ENCODE measurements at places on chromosomes 6 and 20.

- DNase-seq: no peak
These were observed 1.1 kb upstream of the NECAB3 start for GRCh38 chr20:33675136-33675959.

GRCh38 chr6:39495640-39496039 is 173.1 kb upstream of the KCNK16 start:
- DNase-seq: no peak

- no peak for DNase-seq
These were observed 250.8 kb upstream of the HTR1E start for GRCh38 chr6:86686496-86686895.

GRCh38 chr6:14987490-14987889 is 258.4 kb upstream of the JARID2 start:
- DNase-seq: no peak

DNA sequence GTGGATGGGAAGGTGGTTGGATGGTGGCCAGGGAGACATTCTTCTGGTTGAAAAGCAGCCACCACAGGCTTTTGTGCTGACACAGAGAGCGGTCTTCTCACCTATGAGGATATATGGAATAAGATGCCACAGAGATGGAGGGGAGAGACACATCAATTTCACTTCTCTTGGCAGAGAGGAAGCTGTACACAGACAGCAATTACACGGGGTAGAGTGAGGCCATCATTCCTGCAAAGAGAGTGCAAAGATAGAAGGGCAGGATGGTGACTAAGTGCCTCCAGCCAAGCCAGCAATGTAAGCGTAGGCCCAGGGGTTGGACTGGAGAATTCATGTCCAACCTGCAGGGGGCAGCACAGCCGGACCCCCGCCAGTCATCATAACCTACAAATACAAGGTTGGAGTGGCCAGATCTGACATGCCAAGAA is 56.4 kb downstream of the NRN1 start:
- DNase-seq: no peak

DNA sequence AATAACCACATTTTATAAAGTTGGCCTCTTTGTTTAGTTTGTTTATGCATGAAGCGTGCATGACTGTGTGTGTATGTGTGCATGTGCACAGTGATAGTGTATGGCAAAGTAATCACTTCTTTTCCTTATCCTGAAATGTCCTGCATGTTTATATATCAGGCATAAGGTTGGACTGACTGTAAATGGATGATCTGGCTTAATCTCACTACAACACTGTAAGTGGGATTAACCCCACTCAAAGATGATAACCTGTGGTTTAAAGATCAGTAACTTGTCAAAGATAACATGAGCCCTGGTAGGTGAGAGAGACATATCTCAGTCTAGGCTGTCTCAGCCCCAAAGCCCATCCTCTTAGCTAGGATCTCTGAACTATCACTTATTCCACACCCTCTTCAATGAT is 376.6 kb upstream of the TSHZ2 start:
- DNase-seq: no peak

DNA sequence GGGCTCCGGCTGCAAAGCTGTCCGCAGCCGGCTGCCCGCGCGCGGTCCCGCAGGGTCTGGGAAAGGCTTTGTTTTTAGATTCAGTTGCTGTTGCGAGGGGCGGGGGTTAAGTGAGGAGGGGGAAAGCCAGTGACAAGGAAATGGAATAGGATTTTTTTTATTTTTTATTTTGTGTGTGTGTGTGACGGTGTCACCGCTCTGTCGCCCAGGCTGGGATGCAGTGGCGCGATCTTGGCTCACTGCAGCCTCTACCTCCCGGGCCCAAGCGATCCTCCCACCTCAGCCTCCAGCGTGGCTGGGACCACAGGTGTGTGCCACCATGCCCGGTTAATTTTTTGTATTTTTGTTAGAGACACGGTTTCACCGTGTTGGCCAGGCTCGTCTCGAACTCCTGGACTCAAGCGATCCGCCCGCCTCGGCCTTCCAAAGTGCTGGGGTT is 615 bp upstream of the UBE2J1 start:
- DNase-seq: no peak

- DNase-seq: no peak
These were observed 34.5 kb downstream of the SPDEF start for GRCh38 chr6:34521463-34522285.

DNA sequence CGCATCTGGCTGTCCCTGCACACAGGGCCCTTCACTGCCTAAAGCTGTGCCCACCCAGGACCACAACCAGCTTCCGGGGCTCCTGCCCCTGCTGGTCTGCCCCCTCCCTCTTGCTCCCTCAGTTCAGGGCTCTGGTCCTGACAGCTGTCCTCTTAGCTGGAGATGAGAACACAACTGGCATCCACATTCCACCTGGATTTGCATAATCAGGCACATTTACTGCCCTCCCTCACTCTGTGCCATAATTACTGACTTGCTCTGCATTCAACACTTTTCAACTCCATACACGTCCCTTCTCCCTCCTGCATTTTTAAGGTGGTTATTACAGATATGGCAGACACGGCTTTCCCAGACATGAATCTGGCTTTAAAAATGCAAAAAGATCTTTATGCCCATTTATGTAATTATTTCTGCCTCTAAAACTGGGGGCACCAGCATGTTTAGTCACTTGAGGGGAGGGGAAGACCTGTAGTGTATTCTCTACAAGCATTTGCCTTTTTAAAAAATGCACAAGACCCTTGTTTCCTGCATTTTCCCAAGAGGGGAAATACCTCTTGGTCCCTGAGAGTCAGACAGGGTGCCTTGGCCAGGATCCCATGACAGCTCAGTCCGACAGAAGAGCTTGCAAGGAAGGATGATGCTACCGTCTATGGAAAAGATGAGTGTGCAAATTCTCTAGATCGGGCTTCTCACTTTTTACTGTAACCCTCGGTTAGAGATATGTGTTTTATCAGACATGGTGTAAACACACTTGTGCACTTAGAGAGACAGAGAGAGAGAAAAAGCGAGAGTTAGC is 401.8 kb downstream of the PREX1 start:
- DNase-seq: no peak

GRCh38 chr20:38501858-38502436 is 29.3 kb downstream of the RALGAPB start:
- DNase-seq: no peak

GRCh38 chr6:41774841-41775240 is 4.9 kb downstream of the FRS3 start:
- DNase-seq: no peak

DNA sequence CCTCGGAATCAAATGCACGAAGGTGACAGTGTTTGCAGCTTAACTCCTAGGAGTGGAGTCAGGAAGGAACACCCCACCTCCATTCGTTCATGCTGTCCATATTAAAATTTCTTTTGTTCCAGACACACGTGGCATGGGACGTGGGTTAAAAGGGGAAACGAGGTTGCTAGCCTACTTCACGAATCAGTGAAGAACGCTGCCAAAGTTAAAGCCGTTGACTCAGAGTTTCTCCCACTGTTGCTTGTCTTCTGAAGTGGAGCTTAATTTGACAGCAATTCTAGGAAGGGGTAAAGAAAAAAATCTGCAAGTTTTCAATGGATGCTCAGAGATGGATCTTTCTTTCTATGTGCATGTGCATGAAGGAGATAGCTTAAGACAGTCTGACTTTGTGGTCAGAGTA is 499.1 kb downstream of the CD83 start:
- DNase-seq: no peak

DNA sequence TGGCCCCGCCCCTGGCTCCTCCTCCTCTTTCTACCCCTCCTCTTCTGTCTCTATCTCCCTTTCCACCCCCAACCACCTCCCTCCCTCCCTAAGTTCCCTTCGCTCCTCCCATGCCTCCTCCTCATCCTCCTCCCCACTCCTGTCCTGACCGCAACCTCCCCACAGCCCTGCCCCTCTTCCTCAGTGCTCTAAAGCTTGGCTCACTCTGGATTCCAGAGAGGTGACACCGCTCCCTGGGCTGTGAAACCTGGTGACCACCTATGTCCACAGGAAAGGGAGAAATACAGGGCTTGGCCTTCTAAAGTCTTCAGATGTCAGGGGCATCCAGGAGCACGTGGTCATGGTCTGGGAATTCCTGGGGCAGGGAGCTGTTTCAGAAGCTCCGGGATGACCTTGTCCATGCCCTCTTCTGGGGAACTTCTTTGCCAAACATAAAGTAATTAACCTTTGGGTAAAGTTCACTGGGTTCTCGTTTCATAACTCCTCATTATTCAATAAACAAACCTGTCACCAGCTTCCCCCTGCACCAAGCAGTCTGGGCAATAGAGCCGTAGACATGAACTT is 345 bp upstream of the CST5 start:
- no peak for DNase-seq
